ENCODE measurements at places on chromosomes 12 and 14. TPM values are rescaled to one million over a fixed set of nuclear protein-coding genes. Genes with fewer than 3 reads are reported as not detected.

CLEC1A gene
- total RNA-seq, result not detected

CLEC2B gene
- total RNA-seq, result not detected

CCDC175 gene
- total RNA-seq, result 0.09 TPM

CLEC7A gene
- total RNA-seq, result not detected

CLEC4C gene
- total RNA-seq, result 0.26 TPM

DNM1L gene
- 81.1 TPM for total RNA-seq

ACADS gene
- 8.3 TPM for total RNA-seq

CLECL1 gene
- not detected for total RNA-seq
